ENCODE measurements at places on chromosomes 3 and 15. TPM values are rescaled to one million over a fixed set of nuclear protein-coding genes. Genes with fewer than 3 reads are reported as not detected.

GRCh38 chr3:71690341-71690841, 34.8 kb downstream of the EIF4E3 start:
- no peak for DNase-seq

The CCR8 gene
- total RNA-seq, result not detected

The DLEC1 gene
- 0.42 TPM for total RNA-seq

The POLR2M gene
- 320 TPM for total RNA-seq

DNA sequence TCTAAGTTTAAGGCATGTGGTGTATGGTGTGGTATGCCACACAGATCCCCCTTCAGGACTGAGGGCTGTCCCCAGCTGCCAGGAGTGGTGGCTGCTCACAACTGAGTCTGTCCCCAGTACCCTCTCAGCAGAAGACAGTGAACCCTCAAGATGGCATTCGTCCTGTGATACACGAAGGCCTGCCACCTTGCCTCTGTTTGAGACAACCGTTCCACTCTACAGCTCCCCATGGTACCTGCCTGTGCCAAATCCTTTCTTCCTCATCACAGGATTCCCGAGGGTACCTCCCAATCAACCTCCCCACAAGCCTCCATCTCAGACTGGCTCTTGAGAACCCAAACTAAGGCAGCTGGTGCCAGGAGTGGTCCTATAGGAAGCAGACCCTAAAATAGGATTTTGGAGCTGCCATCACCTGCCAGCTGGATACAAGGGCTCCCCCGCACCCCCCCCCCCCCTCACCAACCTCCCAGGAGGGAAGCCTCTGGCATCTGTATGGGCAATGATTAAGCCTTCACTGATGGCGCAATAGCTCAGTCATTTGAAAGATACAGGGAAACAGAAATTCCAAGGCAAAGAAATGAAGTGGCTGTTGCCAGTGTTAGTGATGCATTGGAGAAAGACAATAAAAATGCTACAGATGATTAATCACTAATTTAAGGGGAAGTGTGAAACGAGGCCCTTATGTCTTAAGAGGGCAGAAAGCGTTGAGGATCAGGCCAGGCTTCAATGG, 230.0 kb upstream of the LYSMD4 start:
- no peak for DNase-seq

- DNase-seq, result no peak
These were observed 39.0 kb downstream of the MYRIP start for GRCh38 chr3:39848365-39848764.

The KCNMB3 gene
- total RNA-seq, result 6.6 TPM

The CFAP20DC gene
- total RNA-seq, result 4.3 TPM

The CCK gene
- not detected for total RNA-seq

- no peak for DNase-seq
These were observed 3.2 kb downstream of the SSR3 start for GRCh38 chr3:156551746-156552145.

GRCh38 chr15:74906067-74906449, 593 bp downstream of the FAM219B start:
- no peak for DNase-seq
